Breast epithelium (tissue), 4 donors: ENCODE measurements at places on chromosomes 6 and 20.

GRCh38 chr20:3082306-3082951 is 2.1 kb downstream of the AVP start:
- no peak for DNase-seq

DNA sequence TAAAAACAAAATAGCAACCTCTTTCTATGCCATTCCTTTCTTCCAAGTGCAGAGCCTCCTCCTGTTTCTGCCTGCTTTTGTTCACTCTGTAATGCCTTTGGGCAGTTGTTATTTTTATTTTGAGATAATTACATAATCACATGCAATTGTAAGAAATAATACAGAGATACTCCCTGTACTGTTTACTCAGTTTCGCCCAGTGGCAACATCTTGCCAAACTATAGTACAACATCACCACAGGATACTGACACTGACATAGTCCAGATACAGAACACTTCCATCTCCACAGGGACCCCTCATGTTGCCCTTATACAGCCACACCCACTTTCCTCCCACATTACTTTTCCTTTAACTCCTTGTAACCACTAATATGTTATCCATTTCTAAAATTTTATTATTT is 59.7 kb downstream of the BANF2 start:
- DNase-seq, result no peak

- no peak for DNase-seq
These were observed 45.0 kb upstream of the IRF4 start for GRCh38 chr6:346386-347030.

DNA sequence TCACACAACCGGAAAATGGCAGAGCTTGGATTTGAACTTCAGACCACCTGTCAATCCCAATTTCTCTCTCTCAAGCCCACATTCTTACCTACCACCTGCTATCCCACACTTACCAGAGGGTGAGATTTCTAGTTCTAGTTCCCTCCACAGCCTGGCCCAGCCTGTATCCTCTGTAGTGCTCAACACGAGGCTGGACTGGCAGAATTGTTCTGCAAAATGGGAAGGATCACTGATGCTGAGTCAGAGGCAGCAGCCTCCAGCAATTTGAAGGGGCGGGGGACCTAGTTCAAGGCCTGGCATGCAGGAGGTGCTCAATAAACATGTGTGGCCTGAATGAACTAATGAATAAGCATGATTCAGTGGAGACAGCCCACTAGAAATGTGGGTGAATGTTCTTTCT is 53.6 kb upstream of the TTPAL start:
- DNase-seq, result no peak

GRCh38 chr6:32976334-32977069 is 8.1 kb downstream of the BRD2 start:
- no peak for DNase-seq

DNA sequence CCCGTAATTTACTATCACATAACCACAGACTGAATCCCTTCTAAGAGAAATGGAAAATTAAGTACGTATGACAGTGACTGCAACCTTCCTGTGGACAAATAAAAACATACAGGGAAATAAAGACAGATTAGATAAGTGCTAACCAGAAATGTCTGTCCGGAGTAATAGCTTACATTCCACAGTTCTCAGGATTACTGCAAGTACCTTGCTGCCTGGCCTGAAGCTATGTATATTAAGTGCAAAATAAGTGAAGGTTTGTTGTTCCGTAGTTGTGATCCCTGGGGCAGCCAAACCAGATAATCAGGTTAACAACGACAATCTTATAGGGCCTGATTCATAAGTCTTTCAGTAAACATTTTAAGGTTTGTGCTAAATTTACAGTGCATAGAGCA is 2.8 kb downstream of the NEDD9 start:
- DNase-seq, result no peak
